Endodermal cell (in vitro differentiated cells): ENCODE measurements at places on chromosomes 16 and 17. TPM values are rescaled to one million over a fixed set of nuclear protein-coding genes. Genes with fewer than 3 reads are reported as not detected.

DNA sequence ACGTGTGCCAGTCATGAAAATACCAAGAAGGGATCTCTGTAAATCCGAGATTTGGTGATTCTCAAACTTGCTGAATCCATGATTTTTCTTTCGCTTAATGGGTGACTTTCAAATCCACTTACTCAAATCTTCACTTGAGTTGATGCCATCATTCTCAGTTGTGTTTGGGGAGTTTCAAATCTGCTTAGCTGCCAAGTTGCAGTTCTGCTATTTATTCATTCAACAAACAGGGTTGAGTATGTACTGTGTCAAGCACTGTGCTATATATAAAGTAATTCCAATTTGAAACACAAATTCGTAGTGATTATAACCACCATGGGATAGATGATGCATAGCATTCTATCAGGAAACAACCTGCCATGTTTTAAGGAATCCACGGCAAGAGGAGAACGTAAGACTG lies 394.3 kb downstream of the CDH13 start:
- no peak for DNase-seq

DNA sequence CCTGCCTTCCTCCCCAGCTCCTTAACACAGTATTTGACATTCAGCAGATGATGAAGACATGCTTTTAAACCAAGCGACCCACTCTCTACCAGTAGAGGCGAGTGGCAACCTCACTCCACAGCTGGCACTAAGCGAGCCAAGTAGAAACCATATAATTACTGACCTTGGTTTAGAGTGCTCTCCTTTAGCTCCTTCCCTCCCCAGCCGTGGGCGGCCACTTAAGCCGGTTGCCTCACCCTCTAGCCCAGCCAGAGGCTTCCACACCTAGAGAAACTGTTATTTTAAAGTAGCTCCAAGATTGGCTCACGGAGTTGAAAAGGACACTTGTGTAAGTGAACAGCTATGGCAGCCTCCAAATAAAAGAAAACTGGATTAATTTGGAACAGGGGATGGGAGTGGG lies 109.1 kb upstream of the CRHR1 start:
- DNase-seq = no peak

- peak; percentile 94 for DNase-seq
Observed at GRCh38 chr17:71084219-71084618, 914.9 kb downstream of the KCNJ2 start.

Gene LPO
- total RNA-seq = not detected in 3 replicates

DNA sequence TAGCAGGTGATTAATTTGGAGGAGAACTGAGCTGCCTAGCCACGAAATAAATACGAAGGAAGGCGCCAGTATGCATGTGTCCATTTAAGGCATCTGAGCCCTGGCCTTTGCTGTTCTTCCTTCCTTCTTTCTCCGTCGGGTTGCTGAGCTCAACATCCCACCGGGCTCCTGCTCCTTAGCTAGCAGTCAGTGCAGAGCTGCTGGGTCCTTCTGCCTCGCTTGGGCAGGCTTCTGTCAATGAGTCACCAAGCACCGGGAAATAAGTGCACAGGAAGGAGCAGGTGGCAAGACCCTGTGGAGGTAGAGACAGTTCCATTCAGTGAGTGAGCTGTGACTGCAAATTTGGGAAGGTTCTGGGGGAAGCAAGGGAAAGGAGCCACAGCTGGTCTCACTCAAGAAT lies 120.7 kb downstream of the CCDC182 start:
- no peak for DNase-seq

DNA sequence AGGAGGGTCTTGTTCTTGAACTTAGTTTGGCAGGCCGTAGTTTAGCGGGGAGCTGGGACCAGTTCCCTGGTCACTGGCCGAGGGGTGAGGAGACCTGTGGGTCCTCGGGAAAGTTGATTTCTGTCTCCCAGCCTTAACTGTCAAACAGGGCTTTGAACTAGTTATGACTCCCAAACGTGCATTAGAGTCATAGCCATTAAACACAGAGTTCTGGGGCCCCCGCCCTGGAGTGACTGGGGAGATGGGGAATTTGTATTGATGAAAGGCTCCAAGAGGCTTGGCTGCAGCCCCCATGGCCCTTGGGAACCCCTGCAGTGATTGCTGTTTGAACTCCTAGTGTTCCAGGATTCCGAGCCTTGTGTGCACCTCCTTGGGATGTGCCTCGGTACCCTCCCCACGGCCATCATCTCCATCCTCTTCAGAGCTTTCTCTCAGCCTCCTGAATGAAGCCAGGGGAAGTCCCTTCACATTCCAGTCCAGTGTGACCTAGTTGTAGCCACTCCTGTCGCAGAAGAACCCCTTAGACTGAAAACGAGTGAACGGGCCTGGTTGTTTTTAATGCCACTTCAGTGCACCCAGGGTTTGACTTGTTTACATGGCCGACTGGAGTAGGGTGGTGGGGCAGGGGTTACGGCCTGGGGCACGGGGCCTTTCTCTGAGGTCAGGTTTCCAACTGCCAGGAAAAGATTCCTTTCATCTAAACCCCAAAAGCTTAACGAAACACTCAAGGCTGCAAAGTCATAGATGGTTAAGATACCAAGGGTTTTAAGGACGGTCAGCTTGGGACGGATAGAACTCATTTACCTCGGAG lies 1.4 kb downstream of the MPRIP start:
- peak; percentile 66 for DNase-seq

Gene IL17C
- total RNA-seq = 0.32 TPM in 1 of 2 replicates, not detected in the other

Gene CD300LB
- total RNA-seq = not detected in 2 replicates

Gene IGSF6
- not detected in 2 replicates for total RNA-seq

DNA sequence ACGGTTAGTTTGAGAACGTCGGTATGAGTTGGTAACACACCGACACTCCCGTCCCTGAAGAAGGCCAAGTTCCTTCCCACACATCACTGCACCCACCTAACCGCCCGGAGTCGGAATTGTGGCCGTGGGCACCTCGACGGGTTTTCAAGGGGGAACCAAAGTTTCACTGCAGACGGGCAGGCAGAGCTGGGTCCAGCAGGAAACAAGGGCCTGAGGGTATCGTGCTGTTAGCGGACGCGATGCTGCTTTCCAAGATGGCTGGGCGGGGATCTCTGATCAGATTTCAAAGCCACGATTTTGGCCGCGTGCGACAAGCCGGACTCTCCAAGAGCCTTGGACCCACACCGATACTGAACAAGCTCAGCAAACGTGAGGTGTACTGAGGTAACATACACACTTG lies 82.3 kb upstream of the DOC2B start:
- DNase-seq = peak; percentile 39

GRCh38 chr16:83402160-83402814 lies 405.5 kb upstream of the HSBP1 start:
- peak; percentile 58 for DNase-seq

Gene SMIM36
- total RNA-seq = not detected in 2 replicates

- no peak for DNase-seq
Observed at GRCh38 chr16:1089822-1090619, 6.0 kb downstream of the C1QTNF8 start.

DNA sequence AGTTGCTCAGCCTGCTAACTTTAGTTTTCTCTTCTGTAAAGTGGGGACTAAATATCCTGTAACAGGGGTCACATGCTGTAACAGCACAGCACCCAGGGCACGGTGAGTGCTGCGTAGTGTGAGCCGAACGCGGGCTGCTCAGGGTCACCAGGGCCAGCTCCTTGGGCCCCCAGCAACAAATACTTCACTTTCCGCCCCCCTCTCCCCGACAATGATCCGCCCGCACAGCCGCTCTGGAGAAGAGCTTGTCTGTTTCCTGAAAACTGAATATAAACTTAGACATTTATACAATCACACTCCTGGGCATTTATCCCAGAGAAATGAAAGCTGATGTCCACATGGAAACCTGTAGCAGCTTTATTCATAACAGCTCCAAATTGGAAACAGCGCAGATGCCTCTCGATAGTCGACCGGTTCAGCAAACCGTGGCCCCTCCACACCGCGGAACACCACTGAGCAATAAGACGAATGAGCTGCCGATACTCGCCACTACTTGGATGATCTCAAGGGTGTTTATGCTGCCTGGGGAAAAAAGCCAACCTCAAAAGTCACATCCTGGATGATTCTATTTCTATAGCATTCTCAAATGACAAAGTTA lies 267.2 kb downstream of the PARN start:
- DNase-seq = no peak

DNA sequence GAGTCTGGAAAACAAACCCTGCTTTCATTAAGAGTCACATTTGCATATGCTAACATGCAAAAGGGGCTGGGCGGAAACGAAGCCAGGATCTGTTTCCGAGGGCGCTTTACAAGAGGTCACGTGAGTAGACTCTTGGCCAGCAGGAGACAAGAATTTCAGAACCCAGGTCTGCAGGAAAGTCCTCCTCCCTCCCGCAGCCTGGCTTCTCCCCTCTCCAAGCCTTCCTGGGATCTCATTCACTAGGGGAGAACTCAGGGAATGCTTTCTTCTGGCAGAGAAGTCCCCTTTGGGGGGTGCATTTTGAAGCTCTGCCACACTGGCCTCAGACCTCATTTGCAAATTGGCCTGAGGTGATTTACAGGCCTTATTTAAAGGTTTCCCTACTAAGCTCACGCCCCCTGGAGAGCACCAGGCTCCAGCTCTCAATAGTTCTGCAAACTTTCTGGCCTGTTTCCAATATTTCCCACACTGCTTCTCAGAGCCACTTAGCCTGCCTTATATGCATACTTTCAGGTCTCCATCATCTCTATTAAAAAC lies 57.2 kb upstream of the CACNG5 start:
- peak; percentile 94 for DNase-seq

DNA sequence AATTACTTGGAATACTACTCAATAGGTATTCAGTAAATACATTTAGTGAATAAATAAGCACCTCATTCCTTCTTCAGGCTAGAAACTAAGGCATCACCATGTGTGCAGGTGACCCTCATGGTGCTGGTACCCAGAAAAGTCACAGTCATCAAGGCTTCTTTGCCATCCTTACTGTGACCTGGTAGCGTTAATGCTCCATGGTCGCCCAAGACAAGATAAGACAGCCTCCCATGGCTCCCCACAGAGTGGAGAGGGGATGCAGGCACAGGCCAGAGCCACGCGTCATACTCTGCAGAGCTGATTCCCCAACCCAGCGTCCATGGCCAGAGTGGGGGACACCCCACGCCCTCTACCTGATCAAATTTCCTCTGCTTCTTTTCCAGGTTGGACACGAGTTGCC lies 73.8 kb downstream of the NDE1 start:
- no peak for DNase-seq

Gene C16orf46
- total RNA-seq = 1.6 and 2.9 TPM in 2 replicates

DNA sequence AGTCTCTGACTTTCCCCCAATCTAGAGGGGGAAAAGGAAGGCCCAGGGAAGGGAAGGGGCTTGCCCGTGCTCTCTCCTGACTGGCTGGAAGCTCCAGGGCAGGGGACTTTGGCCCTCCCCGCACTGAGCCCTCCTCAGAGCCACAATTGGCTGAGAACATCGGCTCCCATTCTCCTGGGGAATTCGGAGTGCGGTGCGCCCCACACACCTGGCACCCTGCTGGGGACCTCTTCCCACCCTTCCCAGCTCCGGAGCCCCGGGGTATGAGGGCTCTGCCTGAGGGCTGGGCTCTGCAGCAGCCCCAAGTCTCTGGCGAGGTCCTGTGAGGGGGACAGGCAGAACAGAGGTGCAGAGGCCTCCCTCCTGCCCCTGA lies 36.0 kb downstream of the PIMREG start:
- DNase-seq = peak; percentile 78

DNA sequence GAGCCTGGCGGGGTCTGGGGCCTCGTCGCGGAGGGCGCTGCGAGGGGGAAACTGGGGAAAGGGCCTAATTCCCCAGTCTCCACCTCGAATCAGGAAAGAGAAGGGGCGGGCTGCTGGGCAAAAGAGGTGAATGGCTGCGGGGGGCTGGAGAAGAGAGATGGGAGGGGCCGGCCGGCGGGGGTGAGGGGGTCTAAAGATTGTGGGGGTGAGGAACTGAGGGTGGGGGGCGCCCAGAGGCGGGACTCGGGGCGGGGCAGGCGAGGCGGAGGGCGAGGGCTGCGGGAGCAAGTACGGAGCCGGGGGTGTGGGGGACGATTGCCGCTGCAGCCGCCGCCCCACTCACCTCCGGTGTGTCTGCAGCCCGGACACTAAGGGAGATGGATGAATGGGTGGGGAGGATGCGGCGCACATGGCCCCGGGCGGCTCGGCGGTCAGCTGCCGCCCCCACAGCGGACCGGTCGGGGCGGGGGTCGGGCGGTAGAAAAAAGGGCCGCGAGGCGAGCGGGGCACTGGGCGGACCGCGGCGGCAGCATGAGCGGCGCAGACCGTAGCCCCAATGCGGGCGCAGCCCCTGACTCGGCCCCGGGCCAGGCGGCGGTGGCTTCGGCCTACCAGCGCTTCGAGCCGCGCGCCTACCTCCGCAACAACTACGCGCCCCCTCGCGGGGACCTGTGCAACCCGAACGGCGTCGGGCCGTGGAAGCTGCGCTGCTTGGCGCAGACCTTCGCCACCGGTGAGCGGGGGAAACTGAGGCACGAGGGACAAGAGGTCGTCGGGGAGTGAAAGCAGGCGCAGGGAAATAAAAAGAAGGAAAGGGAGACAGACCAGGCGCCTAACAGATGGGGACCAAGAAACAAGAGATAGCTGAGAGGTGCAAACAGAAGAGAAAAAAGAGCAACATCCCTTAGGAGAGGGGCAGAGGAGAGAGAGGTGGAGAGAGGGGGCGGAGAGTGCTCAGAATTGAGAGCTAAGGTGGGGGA lies at the start of gene PNMT:
TSS of gene PNMT (plus strand) at position 509 of the 980 bp plus-strand sequence. CDS start at position 532, 23 bp downstream.
- peak; percentile 94 for DNase-seq

DNA sequence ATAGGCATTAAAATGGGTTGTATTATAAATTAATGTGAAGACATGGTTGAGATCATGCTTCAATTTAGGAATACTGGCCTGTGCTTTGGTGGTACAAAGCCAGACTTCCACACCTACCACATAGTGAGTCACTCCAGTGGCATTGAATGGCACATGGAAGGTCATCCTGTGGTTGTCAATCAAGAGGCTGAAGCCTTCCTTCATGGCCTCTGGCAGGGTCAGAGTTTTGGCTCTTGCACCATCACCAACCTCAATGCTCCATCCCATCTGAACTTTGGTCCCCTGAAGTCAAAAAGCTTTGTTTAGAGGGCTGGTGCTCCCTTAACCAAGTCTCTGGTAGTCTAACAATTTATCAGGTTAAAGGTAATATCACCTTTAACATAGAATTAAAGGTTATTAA lies 6.1 kb downstream of the ZP2 start:
- no peak for DNase-seq

GRCh38 chr17:77459018-77459755 lies 318.4 kb downstream of the SEC14L1 start:
- DNase-seq = no peak
